ENCODE measurements at places on chromosomes 6 and 20. TPM values are rescaled to one million over a fixed set of nuclear protein-coding genes. Genes with fewer than 3 reads are reported as not detected.
A peak's percentile ranks its signal among the peaks of the same experiment; 100 is the strongest.

DNA sequence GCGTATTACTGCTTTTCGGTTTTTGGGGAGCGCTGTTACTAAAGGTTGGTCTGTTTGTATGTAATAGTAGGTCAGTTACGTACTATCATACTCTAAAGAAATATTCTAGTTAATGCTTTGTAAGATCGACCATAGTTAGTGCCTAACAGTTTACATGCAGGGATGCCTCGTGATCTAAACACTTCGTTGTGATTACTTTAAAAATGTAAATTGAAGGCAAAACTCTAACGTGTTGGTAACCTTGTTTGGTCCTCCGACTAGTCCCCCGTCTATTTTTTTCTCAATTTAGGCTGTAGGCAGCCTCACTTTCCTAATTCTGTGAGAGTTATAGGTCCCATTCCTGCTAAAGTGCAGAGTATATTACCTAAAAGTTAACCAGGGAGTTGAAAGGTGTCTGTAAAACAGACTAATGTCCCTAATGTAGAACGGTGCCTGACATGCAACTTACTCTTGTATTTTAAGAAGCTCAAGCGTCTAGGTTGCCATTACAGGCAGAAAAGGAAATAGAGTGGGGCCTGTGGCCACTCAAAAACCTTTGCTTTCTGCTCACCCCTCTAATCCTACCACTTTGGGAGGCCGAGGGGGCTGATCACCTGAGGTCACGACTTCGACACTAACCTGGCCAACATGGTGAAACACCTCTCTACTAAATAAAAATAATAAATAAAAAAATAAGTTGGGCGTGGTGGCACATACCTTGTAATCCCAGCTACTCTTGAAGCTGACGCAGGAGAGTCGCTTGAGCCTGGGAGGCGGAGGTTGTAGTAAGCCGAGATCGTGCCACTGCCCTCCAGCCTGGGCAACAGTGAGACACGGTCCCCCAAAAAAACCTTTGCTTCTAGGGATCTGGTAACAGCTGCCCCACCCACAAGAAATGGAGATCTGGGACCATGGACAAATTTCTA, 37.8 kb downstream of the HFE start:
- H3K4me1 ChIP-seq = peaks cover 22% of the 10 kb centered on the region
- H3K27ac ChIP-seq = peak overlapping the region; percentile 99
- H3K36me3 ChIP-seq = no peaks in the 10 kb centered on the region
- peak; percentile 38 for DNase-seq

SCUBE3 gene
- total RNA-seq = 85.1 TPM

DNA sequence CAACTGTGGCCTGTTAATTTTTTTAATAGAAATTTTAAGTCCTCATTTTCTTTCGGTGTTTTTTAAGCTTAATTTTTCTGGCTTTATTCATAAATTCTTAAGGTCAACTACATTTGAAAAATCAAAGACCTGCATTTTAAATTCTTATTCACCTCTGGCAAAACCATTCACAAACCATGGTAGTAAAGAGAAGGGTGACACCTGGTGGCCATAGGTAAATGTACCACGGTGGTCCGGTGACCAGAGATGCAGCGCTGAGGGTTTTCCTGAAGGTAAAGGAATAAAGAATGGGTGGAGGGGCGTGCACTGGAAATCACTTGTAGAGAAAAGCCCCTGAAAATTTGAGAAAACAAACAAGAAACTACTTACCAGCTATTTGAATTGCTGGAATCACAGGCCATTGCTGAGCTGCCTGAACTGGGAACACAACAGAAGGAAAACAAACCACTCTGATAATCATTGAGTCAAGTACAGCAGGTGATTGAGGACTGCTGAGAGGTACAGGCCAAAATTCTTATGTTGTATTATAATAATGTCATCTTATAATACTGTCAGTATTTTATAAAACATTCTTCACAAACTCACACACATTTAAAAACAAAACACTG, 10.1 kb downstream of the HFE start:
- H3K36me3 ChIP-seq = no peaks in the 10 kb centered on the region
- H3K4me3 ChIP-seq = no peak overlapping the region
- H3K27me3 ChIP-seq = no peaks in the 10 kb centered on the region
- no peaks in the 10 kb centered on the region for H3K4me1 ChIP-seq

GPLD1 gene
- total RNA-seq = 7.4 TPM

GRCh38 chr6:33288141-33288920, 708 bp downstream of the WDR46 start:
- H3K4me3 ChIP-seq = peak overlapping the region; percentile 64
- H3K4me1 ChIP-seq = peaks cover 17% of the 10 kb centered on the region
- peaks cover 41% of the 10 kb centered on the region for H3K36me3 ChIP-seq
- no peaks in the 10 kb centered on the region for H3K27me3 ChIP-seq
- no peak overlapping the region for H3K27ac ChIP-seq
- no peak for DNase-seq

DNA sequence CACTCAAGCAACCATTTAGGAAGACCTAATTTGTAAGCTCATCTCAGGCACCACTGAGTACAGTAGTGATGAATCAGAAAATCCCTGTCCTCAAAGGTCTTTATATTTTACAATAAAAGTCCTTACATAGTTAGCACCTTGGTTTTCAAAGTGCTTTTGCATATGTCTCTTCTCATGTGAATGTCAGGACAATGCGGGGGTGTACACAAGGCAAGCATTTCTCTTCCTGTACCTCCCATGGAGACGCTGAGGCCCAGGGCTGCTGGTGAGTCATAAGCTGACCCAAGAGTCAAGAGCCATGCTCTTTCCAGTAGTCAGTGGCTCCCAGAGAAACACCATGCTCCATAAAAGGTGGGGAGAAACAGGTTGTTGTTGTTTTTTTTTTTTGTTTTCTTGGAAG, 174.0 kb downstream of the GJA10 start:
- H3K4me1 ChIP-seq = no peaks in the 10 kb centered on the region
- no peaks in the 10 kb centered on the region for H3K27me3 ChIP-seq
- no peak for DNase-seq
- no peaks in the 10 kb centered on the region for H3K36me3 ChIP-seq

GRCh38 chr6:34235307-34236130, 1.2 kb upstream of the HMGA1 start:
- peak overlapping the region; percentile 98 for H3K27ac ChIP-seq
- peaks cover 14% of the 10 kb centered on the region for H3K4me1 ChIP-seq
- H3K27me3 ChIP-seq = no peaks in the 10 kb centered on the region
- H3K4me3 ChIP-seq = no peak overlapping the region
- DNase-seq = peak; percentile 71
- H3K36me3 ChIP-seq = no peaks in the 10 kb centered on the region

GRCh38 chr6:84136364-84137050, 90.9 kb downstream of the CEP162 start:
- no peaks in the 10 kb centered on the region for H3K4me1 ChIP-seq
- DNase-seq = no peak
- H3K36me3 ChIP-seq = peaks cover 5% of the 10 kb centered on the region
- no peaks in the 10 kb centered on the region for H3K27me3 ChIP-seq

GRCh38 chr6:151370509-151371078, 20.8 kb downstream of the ZBTB2 start:
- H3K27me3 ChIP-seq = no peaks in the 10 kb centered on the region
- no peak overlapping the region for H3K27ac ChIP-seq
- peaks cover 33% of the 10 kb centered on the region for H3K36me3 ChIP-seq
- H3K4me3 ChIP-seq = no peak overlapping the region

DSTN gene
- 504 TPM for total RNA-seq

GRCh38 chr20:53760025-53760441, 166.4 kb upstream of the ZNF217 start:
- H3K4me1 ChIP-seq = no peaks in the 10 kb centered on the region
- H3K27me3 ChIP-seq = no peaks in the 10 kb centered on the region
- no peak overlapping the region for H3K4me3 ChIP-seq
- no peaks in the 10 kb centered on the region for H3K36me3 ChIP-seq

FAM83B gene
- 23.5 TPM for total RNA-seq

GRCh38 chr6:3269281-3269975, 10.7 kb downstream of the PSMG4 start:
- no peak for DNase-seq
- H3K36me3 ChIP-seq = peaks cover 20% of the 10 kb centered on the region
- H3K4me3 ChIP-seq = no peak overlapping the region
- peaks cover 8% of the 10 kb centered on the region for H3K4me1 ChIP-seq
- H3K27me3 ChIP-seq = no peaks in the 10 kb centered on the region

GGTLC1 gene
- total RNA-seq = not detected

GRCh38 chr20:47925593-47925992, 140.3 kb upstream of the SULF2 start:
- H3K27me3 ChIP-seq = no peaks in the 10 kb centered on the region
- H3K36me3 ChIP-seq = no peaks in the 10 kb centered on the region
- no peaks in the 10 kb centered on the region for H3K4me1 ChIP-seq
- no peak overlapping the region for H3K4me3 ChIP-seq
- no peak for DNase-seq

- peaks cover 7% of the 10 kb centered on the region for H3K4me1 ChIP-seq
- no peak overlapping the region for H3K4me3 ChIP-seq
- H3K27me3 ChIP-seq = no peaks in the 10 kb centered on the region
- no peak for DNase-seq
Measured at GRCh38 chr6:25144919-25145318, 134.3 kb upstream of the CARMIL1 start.

- no peaks in the 10 kb centered on the region for H3K27me3 ChIP-seq
- no peak for DNase-seq
- no peak overlapping the region for H3K27ac ChIP-seq
- H3K36me3 ChIP-seq = no peaks in the 10 kb centered on the region
Measured at GRCh38 chr20:57666106-57666833, 43.5 kb downstream of the PMEPA1 start.

C20orf202 gene
- total RNA-seq = 0.27 TPM

CNPY3 gene
- 60.0 TPM for total RNA-seq

CPNE5 gene
- total RNA-seq = 2.2 TPM

GRCh38 chr6:53300656-53301551, 47.8 kb downstream of the ELOVL5 start:
- H3K27ac ChIP-seq = peak overlapping the region; percentile 51
- no peak for DNase-seq
- peaks cover 41% of the 10 kb centered on the region for H3K4me1 ChIP-seq
- no peak overlapping the region for H3K4me3 ChIP-seq

DNA sequence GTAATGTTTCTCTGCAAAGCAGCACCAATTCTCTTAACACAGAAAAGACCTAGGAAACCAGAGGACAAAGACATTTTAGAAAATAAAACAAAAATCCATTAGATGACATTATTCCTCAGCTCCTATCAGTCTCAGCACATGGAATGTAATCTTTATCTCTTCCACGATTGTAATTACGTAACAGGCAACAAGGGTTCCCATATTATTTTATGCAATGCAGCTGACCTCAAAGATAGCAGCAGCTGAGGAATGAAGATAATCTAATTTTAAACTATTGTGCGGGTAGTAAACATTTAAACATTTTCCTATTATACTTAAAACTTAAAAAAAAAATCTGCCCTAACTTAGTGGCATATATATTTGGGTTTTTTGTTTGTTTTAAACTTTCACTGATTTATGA, 33.0 kb upstream of the PTCHD4 start:
- no peak for DNase-seq
- no peaks in the 10 kb centered on the region for H3K27me3 ChIP-seq
- no peak overlapping the region for H3K27ac ChIP-seq
- H3K36me3 ChIP-seq = no peaks in the 10 kb centered on the region
- H3K4me1 ChIP-seq = no peaks in the 10 kb centered on the region
- no peak overlapping the region for H3K4me3 ChIP-seq
